ENCODE measurements at places on chromosomes 1 and 21.

GRCh38 chr21:45103971-45104520 is 29.7 kb downstream of the ADARB1 start:
- DNase-seq: no peak

DNA sequence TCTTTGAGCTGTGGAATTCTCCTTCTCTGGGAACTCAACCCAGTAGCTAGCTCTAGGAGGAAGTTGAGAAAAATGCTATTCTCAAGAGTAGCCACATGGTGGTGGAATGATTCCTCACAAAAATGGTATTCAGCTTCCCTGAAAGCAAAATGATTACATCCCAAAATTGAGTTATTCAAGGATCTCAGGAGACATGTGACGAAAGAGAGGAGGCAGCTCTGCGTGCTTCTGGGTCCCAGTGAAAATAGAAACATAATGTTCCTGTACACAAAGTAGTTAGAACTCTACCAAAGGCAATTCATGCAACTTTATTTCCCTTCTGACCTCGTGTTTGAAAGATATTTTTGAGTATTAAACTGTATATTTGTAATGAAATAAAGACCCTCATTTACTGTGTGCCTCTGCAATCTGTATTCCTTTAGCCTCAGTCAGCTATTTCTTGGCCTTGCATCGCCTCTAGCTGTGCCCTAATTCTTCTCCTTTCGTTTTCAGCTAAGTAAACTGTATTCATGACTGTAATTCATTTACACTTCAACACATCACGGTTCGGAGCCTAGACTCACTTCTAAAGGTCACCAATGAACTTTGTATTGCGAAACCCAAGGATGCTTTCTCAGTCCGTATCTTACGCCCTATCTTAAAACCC is 167.3 kb downstream of the FASLG start:
- DNase-seq: no peak

- no peak for DNase-seq
Measured at GRCh38 chr1:119531606-119532323, 24.8 kb downstream of the HSD3B1 start.

- DNase-seq: no peak
Measured at GRCh38 chr1:210129759-210130158, 102.8 kb upstream of the SERTAD4 start.

DNA sequence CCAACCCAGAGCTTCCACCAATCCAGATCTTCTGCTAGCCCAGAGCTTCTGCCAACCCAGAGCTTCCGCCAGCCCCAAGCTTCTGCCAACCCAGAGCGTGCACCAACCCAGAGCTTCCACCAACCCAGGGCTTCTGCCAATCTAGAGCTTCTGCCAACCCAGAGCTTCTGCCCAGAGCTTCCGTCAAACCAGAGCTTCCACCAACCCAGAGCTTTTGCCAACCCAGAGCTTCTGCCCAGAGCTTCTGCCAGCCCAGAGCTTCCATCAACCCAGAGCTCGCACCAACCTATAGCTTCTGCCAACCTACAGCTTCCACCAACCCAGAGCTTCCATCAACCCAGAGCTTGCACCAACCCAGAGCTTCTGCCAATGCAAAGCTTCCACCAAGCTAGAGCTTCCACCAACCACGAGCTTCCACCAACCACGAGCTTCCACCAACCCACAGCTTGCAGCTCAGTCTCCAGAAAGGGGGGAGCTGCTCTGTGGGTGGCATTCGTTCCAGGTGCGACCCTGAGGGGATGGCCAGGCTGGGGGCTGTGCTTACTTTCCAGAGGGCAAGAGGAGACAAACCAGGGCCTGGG is 23.8 kb downstream of the CRYAA start:
- no peak for DNase-seq

DNA sequence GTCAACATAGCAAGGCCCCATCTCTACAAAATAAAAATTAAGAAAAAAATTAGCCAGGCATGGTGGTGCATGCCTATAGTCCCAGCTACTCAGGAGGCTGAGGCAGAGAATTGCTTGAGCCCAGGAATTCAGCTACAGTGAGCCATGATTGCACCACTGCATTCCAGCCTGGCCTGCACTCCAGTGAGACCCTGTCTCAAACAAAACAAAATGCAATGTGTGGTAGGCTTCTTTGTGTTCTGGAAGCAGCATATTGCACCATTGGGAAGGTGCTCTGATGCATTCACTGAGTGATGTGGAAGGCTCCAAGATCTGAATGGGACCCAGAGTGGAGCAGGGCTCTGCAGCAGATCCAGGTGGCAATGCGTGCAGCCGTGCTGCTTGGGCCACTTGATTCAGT is 99.6 kb upstream of the COG2 start:
- no peak for DNase-seq

- peak; percentile 82 for DNase-seq
Measured at GRCh38 chr21:45478115-45478801, 64.0 kb downstream of the SLC19A1 start.

DNA sequence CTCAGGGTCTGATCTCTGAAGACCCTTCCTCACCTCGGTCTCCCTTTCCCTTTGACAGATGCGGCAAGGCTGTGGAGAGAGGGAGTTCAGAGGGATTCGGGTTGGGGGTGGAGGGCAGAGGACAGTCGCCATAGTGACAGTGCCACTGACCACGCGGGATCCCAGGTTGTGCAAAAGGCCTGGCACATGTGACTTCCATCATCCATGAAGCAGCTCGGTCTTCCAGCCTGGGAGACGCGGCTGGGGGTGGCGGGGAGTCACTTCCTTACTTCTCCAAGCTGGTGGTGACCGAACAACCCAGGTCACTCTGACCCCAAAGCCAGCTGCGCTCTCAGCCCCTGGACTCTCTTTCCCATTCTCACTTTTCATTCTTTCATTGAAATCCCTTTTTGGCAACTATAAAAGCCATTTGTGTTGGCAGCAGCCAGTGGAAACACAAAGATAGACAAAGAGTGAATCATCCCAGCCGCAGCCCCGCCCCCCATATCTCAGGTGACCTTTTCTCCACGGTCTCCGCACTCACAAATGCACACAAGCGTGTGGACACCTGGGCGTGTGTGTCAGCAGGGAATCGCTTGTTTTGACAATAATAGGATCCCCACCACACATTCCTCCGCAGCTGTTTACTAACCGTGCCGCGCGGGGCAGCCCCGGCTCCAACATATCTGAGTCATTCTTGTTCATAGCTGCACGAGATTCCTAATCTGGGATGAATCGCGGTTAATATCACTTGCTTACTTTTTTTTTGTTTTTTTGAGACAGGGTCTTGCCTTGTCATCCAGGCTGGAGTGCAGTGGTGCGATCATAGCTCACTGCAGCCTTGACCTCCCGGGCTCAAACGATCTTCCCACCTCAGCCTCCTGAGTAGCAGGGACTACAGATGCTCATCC is 68.3 kb downstream of the DHRS3 start:
- DNase-seq: peak; percentile 12

DNA sequence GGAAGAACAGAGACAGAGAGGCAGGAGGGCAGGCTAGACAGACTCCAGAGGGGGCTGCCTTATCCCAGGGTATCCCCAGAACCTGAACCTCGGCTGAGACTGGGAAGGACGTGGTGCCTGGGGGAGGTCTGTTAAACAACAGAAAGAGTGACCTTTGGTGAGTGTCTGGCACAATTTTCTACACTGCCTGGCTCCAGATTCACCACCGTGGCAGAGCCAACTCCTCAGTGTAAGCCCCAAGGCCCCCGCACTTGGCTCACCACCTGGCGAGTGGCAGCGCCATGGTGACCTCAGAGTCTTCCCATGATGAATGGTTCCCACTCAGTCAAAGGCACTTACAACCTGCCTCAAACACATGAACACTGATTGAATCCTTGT is 6.5 kb downstream of the RD3 start:
- no peak for DNase-seq

DNA sequence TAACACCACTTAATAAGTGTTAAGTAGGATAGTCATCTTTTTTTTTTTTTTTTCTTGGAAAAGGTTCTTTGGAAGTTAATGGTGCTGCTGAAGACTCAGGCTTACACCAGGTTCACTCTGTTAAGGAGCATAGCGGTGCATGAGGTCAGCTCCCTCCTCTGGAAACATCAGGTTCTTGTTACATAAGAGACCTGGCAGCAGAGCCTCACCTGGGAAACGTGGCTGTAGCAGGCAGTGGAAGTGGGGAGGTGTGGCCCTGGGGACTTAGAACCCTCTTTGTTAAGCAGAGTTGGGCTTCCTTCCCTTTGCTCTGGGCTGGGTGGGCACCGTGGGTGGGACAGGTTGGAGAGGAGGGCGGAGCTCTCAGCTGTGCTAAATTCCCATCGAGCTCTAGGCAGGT is 104.1 kb downstream of the CNIH3 start:
- DNase-seq: no peak

GRCh38 chr1:221714227-221715152 is 27.4 kb downstream of the DUSP10 start:
- no peak for DNase-seq

Measured in activated CD4-positive, alpha-beta T cell treated with anti-CD3 and anti-CD28 coated beads, Interleukin-2, amount 50 U/mL, for 48 hours (primary cell).